ENCODE measurements at places on chromosomes 4 and X.
A peak's percentile ranks its signal among the peaks of the same experiment; 100 is the strongest.

DNA sequence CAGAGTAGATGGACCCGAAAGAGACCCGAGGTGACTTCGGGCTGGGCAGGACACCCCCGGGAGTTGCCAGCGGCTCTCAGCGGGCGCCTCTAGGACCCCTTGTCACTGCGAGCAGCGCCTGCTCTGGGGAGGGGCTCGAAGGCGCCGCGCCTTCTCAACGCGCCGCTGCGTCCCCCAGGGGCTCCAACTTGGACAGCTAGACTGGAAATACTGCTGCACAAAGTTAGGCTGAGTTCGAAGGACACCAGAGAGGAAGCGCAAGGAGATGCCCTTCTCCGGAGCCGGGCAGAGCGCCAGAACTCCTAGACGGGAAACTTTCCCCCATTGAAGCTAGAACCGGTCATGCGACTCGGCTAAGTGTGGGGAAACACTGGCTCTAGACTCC is 493 bp upstream of the KCNIP4 start:
- peaks cover 24% of the 10 kb centered on the region for H3K27me3 ChIP-seq
- H3K36me3 ChIP-seq, result no peaks in the 10 kb centered on the region
- no peak overlapping the region for H3K4me3 ChIP-seq
- no peak overlapping the region for H3K27ac ChIP-seq

DNA sequence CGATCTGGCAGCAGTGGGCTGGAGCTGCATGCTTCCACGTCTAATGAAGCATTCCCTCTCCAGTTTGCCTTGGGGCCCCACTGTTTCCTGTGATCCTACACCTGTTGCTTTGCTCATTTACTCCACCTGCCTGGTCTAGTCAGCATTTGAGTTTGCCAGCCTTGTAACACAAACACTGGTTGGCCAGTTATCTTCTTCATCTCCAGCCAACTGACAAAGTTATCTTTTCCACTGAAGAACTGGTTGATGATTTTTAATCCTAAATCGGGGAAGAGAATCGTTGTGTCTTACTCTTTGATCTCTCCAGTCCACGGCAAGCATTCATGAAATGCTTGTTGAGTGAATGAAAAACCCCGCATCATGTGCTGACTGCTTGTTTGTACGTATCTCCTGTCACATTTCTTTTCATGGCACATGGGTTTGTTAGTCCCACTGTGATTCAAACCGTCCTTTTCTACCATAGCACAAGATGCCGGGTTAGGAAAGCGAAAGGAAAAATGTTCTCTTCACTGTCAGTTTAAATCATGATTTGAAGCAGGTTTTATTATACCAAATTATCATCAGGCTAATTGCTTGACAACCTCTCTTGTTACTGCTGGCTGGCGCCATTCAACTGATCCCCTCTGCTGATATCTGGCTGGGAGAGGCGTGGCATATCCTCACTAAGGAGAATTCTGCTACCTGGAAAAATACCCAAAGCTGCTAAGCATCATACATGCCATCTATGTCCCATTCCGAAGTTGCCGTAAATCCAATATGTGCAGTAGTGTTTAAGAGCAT is 144.8 kb downstream of the SHROOM3 start:
- H3K36me3 ChIP-seq, result no peaks in the 10 kb centered on the region
- no peaks in the 10 kb centered on the region for H3K4me1 ChIP-seq
- H3K27me3 ChIP-seq, result peaks cover 44% of the 10 kb centered on the region
- H3K27ac ChIP-seq, result no peak overlapping the region
- DNase-seq, result no peak

DNA sequence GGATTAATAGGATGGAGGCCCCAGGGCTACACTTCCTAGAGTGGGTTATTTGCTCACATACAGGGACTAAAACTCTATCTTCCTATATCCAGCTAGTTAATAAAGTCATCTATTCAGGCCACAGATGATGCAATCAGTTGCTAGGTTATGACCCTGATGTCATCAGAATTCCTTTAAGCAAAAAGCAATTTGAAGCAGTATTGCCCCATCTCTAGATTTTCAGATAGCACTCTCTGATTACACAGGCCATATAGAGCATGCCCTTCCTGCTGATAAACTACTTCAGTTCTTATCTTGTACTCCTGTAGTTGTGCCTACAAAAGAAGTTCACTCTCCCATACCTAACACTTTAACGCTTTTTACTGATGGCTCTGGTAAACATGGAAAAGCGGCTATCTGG is 84.8 kb downstream of the TMEM144 start:
- DNase-seq, result no peak
- no peak overlapping the region for H3K4me3 ChIP-seq
- H3K27me3 ChIP-seq, result no peaks in the 10 kb centered on the region
- H3K27ac ChIP-seq, result no peak overlapping the region

DNA sequence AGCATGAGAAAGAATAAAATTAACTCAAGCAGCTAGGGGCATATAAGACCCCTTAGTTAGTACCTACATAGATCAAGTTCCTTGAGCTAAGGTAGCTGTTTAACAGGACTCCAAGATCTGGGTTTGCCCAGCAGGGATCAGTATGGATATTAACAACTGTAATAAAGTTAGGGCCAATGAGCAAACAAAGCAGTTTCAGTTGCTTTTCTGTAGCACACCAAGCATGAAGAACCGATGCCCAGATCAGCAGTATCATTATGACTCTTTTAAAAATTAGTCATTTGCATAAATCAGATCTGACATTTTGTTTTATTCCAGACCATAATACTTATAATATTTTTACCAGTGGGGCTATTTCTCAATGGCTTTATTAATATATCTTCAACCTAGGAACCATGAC is 80.9 kb downstream of the C4orf33 start:
- DNase-seq, result no peak
- H3K36me3 ChIP-seq, result no peaks in the 10 kb centered on the region
- H3K4me1 ChIP-seq, result no peaks in the 10 kb centered on the region
- H3K27ac ChIP-seq, result no peak overlapping the region
- no peak overlapping the region for H3K4me3 ChIP-seq

DNA sequence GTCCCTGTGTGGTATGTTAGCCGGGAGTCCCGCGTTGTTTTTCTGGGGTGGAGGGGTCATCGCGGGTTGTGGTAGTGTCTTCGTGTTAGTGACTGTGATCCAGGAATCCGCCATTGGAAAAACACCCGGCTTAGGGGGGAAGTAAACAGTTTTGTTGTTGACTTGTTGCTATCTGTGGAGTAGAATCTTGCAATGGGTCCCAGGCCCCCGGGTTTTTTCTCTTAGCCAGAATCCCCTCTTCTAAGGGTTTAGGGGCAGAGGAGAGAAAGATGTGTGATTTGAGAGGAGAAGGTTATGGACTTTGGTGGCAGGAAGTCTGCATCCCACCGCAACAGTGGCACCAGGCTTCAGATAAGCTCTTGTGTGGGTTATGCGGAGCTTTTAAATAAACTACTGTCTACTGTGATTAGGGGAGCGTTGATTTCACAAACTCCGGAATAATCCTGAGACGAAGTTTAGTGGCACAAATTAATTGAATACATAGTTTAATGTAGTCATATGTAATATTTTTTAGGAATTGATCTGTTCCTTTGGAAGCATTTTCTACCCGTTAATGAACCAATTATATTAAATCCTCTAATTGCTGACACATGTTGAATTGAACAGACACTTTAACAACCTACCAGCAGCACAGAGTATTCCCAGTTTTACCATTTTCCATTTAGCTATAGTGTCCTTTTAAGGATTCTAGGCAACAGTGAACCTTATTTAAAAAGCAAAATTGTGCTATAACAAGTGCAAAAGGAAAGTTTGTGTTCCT is 1.4 kb downstream of the DDX3X start:
- H3K27me3 ChIP-seq, result no peaks in the 10 kb centered on the region
- H3K4me1 ChIP-seq, result peaks cover 35% of the 10 kb centered on the region
- peak; percentile 35 for DNase-seq

DNA sequence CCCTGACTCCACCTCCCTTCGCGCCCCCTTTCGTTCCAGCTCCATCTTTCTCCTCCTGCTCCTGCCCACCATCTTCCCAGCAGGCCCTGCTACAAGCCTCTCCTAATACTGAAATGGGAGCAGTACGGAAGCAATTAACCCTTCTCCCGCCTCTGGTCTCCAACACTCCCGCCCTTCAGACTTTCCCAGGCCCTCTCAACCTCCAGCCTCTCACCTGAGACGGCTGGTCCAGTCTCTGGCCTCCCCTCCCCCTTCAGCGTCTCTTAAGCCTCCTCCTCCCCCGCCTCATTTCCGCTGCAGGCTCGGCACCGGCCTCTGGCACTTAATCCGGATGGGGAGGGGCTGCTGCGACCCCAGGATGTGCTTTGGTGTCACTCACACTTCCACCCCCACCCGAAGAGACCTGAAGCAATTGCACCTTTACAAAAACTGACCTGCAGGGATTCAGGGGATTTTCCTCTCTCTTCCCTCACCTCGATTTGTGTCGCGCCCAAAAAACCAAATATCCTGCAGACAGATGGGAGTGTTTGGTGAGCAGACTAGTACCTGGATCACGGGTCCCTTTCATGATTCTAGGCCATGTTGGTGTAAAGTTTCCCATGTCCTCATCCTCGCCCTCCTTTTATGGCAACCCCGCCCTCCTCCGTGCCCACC is 657 bp downstream of the TCEAL8 start:
- H3K4me1 ChIP-seq, result peaks cover 21% of the 10 kb centered on the region
- peak overlapping the region; percentile 89 for H3K4me3 ChIP-seq
- peaks cover 3% of the 10 kb centered on the region for H3K27me3 ChIP-seq
- peak; percentile 57 for DNase-seq
- peak overlapping the region; percentile 96 for H3K27ac ChIP-seq
- peaks cover 18% of the 10 kb centered on the region for H3K36me3 ChIP-seq
